ENCODE measurements at places on chromosomes 11 and 22. TPM values are rescaled to one million over a fixed set of nuclear protein-coding genes. Genes with fewer than 3 reads are reported as not detected.

The MED15 gene
- 207 TPM for total RNA-seq

The KRTAP5-7 gene
- total RNA-seq, result not detected

The CD3G gene
- 156 TPM for total RNA-seq

The KCNQ1 gene
- 25.5 TPM for total RNA-seq

The PNPLA3 gene
- not detected for total RNA-seq

The FGF3 gene
- total RNA-seq, result not detected

The FOLR2 gene
- not detected for total RNA-seq

The RAG1 gene
- 0.16 TPM for total RNA-seq

The ANKRD13D gene
- 174 TPM for total RNA-seq

The SCN3B gene
- not detected for total RNA-seq

The P2RY6 gene
- total RNA-seq, result not detected

The FREY1 gene
- 3.1 TPM for total RNA-seq

The TEX12 gene
- 0.52 TPM for total RNA-seq

The PNPLA2 gene
- 178 TPM for total RNA-seq

The OR52I1 gene
- total RNA-seq, result not detected

The CALCA gene
- total RNA-seq, result not detected
